ENCODE measurements at places on chromosomes 11 and 22. TPM values are rescaled to one million over a fixed set of nuclear protein-coding genes. Genes with fewer than 3 reads are reported as not detected.

Gene THY1
- 121 TPM for total RNA-seq

GRCh38 chr11:76744186-76745043 is 38.7 kb upstream of the TSKU start:
- no peak for DNase-seq
- H3K27ac ChIP-seq = no peak overlapping the region
- no peaks in the 10 kb centered on the region for H3K27me3 ChIP-seq
- H3K4me1 ChIP-seq = peaks cover 8% of the 10 kb centered on the region
- H3K36me3 ChIP-seq = no peaks in the 10 kb centered on the region
- H3K4me3 ChIP-seq = no peak overlapping the region

Gene ARHGEF17
- total RNA-seq = 136 TPM

DNA sequence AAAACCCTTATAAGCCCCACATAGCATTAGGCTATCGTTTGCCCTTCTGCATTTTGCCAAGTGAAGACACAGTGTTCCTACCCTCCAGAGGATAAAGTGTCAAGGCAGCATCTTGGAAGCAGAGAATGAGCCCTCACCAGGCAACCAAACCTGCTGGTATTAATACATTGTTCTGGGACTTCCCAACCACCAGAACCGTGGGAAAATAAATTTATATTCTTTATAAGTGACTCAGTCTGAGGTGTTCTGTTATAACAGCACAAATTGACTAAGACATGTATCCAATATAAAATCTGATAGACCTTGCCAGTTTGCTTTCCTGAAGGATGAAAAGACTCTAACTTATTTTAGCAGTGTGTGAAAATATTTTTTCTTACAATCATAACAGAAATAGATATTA is 792.5 kb upstream of the LRRC4C start:
- DNase-seq = no peak
- no peaks in the 10 kb centered on the region for H3K27me3 ChIP-seq
- H3K27ac ChIP-seq = no peak overlapping the region
- no peak overlapping the region for H3K4me3 ChIP-seq
- H3K36me3 ChIP-seq = no peaks in the 10 kb centered on the region

- no peak overlapping the region for H3K4me3 ChIP-seq
- H3K27ac ChIP-seq = peak overlapping the region; percentile 93
- H3K27me3 ChIP-seq = no peaks in the 10 kb centered on the region
- H3K36me3 ChIP-seq = peaks cover 34% of the 10 kb centered on the region
Measured at GRCh38 chr22:45538281-45538680, 35.6 kb downstream of the FBLN1 start.

Gene MS4A5
- not detected for total RNA-seq
